T-helper 9 cell (primary cell): ENCODE measurements at places on chromosomes 5 and 9.

DNA sequence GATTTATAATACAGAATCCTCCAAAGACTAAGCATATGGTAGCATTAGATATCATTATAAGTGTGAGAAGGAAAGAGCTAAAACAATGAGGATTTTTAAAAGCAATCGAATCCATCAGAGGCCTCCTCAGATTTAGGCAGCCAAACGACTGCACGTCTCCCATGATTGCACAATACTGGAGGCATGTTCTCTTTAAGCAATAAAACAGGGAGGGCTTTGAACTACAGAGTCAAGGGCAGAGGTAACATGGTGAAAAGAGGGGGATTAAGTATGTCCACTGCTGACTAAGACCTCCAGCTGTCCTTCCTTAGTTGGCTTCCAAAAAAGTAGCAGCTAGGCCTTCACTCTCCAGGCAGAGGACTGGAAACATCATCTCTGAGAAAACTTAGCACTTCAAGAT lies 298.7 kb upstream of the RGMB start:
- DNase-seq, result no peak

- DNase-seq, result no peak
These were observed 157.5 kb upstream of the MAP1B start for GRCh38 chr5:71949772-71950171.

- DNase-seq, result no peak
These were observed 3.2 kb downstream of the ELL2 start for GRCh38 chr5:95958310-95959014.

GRCh38 chr9:35395706-35396101 lies 94.2 kb upstream of the RUSC2 start:
- DNase-seq, result no peak

DNA sequence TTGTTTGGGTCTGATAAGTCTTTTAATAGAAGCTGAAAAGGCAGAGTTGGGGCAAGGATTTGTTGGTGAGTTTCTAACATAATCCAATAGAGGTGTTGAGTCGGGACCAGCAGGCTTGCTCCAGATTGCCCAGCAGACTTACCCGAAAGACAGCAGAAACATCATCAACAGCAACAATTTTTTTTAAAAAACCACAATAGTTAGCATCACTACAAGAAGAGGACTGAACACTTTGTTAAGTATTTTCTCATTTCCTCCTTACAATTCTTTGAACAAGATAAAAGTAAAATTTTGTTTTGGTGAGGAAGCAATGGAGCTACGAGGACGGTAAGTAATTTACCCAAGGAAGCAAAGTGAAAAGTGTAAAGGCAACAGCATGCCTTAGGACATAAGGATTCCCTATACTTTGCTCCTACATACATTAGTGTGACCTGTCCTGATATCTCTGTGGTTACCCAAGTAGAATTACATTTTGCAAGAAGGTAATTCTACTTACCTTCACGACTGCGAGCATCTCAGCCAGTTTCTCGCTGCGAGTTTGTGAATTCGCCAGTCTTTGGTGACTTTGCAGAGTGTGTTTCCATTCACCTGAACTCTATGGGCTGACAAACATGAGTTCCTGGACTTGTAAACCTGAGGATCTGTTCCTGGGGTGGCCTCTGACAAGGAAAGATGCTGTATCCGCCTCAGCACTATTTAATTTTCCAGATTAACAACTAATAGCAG lies 13.2 kb downstream of the ITK start:
- no peak for DNase-seq

- DNase-seq, result no peak
These were observed 135.2 kb downstream of the PTTG1 start for GRCh38 chr5:160556846-160557245.

DNA sequence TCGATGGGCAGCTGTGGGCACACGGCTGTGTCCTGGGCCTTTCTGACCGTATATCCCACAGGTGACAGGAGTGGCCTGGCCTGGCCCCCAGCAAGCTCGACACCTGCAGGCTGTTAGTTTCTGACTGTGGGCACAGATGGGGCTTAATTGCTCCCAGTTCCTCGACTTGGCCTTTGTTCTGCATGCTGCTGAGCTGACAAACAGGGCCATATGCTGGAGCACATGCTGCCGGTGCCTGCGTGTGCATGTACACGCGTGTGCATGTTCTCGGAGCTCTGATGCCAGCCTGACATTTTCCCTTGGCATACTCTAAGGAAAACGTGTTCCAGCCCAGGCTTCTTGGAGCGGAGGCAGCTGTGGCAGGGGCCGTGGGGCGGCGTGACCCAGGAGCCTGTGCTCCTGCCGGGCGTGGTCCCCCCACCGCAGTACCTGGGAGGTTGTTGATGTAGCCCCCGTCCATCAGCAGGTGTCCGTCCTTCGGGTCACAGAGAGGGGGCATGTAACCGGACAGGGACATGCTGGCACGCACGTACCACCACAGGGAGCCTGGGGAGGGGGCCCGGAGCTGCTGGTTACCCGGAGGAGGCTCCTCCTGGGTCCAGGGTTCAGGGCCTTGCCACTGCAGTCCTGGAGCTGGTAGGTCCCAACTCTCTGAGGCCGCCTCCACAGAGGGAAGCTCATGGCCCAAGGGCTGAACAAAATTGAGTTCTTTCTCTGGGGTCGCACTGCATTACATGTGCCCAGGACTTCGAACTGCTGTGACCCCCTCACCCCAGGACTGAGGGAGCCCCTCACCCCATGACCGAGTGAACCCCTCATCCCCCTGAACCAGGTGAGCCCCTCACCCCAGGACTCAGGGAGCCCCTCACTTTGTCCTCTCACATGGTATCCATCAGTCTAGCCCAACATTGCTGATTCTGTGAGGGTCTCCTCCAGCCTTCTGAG lies 4.1 kb upstream of the NSMF start:
- DNase-seq, result no peak

- no peak for DNase-seq
These were observed 28.0 kb downstream of the TNIP1 start for GRCh38 chr5:151052836-151053235.

- DNase-seq, result no peak
These were observed 106.4 kb upstream of the ELL2 start for GRCh38 chr5:96067894-96068614.

DNA sequence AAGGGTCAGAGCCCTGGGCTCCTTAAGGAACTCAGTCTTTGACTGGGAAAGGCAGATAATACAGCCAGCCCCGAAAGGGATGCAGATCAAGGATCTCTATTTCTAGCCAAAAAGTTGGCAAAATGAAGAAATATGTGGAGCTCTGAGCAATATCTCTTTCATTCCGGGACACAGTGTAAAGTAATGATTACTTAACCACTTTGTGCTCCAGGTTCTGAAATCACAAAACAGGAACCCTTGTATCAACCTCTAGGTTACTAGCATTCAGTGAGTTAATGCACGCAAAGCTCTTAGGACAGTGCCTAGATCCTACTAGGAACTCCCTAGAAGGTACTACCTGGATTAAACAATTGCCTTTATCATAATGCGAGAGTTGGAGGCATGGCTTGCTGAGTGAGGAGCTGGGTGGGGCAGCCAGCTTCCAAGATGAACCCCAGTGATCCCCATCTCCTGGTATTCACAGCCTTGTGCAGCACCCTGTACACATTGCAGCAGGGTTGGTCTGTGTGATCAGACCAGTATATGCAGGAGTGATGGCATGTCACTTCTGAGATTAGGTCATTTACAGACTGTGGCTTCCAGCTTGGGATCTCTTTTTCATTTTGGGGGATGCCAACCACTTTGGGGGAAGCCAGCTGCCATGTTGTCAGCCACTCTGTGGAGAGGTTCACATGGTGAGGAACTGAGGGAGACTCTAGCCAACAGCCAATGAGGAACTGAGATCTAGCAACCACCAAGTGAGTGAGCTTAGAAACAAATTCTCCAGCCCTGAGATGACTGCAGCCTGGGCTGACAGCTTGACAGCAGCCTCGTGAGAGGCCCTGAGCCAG lies 103.1 kb upstream of the SLC44A1 start:
- no peak for DNase-seq

DNA sequence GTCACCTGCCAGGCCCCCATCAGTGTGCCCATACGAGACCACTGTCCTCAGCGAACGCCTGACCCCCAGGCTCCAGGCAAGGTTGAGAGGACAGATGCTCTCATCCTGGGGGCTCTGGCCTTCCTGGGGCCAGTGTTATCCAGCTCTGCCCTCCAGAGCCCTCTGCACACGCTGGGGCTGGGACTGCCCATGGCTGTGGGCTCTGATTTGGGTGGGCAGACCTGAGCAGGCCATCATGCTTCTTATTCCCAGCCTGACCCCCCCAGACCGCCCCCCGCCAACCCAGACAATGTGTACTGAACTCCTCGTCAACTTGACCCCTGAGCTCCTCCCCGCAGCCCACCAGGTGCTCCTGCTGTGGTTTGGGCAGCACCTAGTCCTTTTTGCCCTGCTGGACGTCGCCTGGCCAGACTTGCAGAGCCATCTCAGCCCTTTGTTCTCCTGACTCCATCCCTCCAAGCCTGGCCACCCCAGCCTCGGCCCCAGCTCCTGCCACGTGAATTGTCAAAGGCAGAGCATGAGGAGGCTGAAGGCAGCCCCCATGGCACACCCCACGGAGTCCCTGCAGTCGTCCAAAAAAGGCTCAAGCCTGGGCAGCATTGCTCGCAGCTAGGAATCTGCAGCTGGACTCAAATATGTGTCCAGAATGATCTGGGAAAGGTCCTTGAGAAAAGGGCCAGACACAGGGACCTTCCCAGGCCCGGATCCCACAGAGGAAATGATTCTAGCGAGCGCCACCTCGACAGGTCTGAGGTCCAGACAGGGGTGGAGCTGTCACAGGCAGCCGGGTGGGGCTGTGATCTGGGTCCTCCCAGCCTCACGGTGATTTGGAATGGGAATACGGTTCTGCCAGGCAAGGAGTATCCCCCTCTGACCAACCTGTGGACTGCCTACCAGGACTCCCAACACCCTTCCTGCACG lies 87.0 kb downstream of the ADAMTS2 start:
- DNase-seq, result no peak

- DNase-seq, result no peak
These were observed 73.1 kb downstream of the NDUFAF2 start for GRCh38 chr5:61018062-61018461.

GRCh38 chr5:7321724-7322123 lies 74.2 kb upstream of the ADCY2 start:
- DNase-seq, result no peak
